ENCODE measurements at places on chromosomes 4 and X.
A peak's percentile ranks its signal among the peaks of the same experiment; 100 is the strongest.

DNA sequence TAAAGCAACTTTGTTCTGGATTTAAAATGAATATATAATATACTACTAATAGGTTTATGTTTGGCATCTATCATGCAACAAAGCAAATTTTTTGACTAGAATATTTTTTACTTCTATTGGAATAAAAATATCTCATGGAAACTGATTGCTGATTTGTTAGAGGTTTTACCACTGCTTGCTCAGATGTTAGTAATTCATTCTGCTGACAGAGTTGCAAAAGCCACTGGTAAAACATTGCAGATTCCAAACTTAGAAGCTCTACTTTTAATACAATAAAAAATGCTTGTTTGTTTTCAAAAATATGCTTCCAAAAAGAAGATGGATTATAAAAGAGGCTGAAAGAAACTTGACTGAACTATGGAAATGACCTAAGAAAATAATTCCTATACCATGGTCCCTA is 795.2 kb downstream of the PCDH18 start:
- DNase-seq: no peak

DNA sequence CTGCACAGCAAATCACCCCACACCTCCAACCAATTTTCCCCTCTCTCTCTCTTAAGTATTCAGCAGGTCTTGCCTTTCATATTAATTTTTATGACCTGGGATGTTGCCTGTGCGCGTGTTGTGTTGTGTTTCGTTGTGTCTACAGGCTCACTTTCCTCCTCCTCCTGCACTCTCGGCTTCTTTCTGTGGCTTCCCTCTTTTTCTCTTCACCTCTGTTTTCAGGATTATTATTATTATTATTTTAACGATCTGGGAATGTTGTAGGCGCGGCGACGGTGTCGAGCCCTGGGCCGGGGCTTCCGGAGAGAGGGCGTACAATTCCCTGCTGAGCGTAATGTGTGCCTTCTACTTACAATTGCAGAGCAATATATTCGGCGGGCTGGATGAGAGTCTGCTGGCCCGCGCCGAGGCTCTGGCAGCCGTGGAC is 826 bp downstream of the POU4F2 start:
- DNase-seq: no peak

- no peak for DNase-seq
Observed at GRCh38 chrX:154724993-154725756, 25.7 kb downstream of the GAB3 start.

DNA sequence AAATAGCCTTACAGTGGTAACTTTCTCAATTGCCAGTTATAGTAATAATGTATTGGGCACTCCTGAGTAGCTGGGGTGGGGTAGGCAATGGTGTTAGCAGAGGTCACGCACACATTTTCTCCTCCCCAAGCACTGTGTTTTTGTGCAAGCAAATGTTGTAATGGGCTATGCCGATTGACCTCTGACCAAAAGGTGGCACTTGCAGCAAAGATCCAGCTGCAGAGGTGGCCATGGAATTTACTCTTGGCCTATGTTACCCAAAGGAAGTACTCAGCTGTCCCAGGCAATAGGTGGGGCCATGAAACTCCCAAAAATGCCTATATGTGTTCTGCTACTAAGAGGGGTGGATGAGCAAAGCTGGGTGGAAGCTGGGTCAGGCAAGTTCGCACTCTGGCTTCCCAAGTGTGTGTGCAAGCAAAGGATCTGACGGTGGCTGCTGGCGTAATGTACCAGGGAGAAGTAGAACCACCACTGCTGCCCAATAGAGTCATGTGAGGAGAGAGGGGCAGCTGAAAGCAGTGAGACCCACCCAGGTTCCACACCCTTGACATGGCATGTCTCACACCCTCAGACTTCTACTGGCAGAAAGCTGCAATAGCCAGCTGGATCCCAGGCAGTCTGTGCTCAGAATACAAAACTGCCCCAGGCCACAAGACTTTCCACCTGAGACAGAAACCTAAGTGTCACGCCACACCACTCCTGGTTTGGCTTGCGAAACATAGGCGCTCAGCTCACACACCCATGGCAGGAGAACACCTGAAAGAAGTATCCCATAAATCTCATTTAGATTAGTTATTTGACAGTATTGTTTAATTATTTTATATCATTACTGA is 353.3 kb upstream of the EMCN start:
- no peak for DNase-seq

GRCh38 chr4:23590431-23590830 is 299.4 kb downstream of the PPARGC1A start:
- no peak for DNase-seq

DNA sequence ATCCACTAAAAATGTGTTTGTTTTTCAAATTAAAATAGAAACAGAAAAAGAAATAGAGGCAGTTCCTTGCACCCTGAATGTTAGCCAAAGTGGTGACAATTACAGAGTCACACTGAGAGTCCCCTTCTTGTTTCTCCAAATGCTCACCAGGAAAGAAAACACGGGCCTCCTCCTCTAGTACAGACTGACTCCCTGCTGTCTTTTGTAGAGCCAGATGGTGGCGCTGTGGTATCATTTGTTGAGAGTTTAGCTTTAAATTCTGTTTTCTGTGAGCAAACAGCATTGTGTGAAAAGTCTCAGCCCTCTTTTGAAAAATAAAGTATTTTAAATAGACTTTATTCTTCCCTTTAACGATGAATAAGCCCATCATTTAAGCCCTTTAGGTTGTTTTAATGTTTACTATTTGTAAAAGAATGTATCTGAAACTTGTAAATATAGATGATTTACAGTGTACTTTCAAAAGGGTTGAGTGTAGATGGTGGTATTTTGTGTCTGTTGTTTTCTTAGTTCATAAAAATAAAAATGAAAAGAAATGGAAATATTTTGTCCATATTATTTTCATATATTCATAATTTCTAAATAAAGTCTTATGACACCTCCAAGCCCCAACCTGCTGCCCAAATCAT is 36.9 kb upstream of the ATOH1 start:
- no peak for DNase-seq

- no peak for DNase-seq
Observed at GRCh38 chrX:39808471-39808917, 289.3 kb downstream of the BCOR start.

DNA sequence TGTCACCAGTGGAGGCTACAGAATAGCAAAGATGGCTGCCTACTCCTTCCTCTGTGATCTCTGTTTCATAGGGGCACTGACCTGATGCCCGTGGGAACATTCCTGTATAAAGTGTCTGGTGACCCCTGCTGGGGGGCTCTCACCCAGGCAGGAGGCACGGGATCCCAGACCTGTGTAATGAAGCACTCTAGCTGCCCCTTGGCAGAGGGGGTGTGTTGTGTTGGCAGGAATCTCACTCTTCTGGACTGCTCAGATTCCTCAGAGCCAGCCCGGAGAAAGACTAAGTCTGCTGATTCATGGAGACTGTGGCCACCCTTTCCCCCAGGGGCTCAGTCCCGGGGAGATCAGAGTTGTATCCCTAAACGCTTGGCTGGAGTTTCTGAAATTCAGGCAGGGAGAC is 648.3 kb downstream of the SPRY1 start:
- no peak for DNase-seq

DNA sequence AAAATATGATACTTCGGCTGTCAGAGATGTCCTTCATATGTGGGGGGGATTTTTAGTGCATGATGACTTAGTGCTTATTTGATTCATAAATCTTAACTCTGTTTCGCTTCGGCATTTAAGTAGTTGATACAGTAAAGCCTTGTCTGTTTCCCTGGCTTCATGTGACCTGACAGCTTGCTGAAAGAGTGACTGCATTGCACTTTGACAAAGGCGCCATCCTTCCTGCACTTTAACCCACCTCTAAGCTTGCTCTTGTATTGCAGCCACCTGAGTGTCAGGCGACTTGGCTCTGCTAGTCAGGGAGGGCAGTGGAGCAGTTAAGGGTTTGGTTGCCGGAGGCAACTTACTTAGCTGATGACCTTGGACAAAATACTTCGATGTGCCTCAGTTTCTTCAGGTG is 65.5 kb downstream of the PTTG2 start:
- no peak for DNase-seq

DNA sequence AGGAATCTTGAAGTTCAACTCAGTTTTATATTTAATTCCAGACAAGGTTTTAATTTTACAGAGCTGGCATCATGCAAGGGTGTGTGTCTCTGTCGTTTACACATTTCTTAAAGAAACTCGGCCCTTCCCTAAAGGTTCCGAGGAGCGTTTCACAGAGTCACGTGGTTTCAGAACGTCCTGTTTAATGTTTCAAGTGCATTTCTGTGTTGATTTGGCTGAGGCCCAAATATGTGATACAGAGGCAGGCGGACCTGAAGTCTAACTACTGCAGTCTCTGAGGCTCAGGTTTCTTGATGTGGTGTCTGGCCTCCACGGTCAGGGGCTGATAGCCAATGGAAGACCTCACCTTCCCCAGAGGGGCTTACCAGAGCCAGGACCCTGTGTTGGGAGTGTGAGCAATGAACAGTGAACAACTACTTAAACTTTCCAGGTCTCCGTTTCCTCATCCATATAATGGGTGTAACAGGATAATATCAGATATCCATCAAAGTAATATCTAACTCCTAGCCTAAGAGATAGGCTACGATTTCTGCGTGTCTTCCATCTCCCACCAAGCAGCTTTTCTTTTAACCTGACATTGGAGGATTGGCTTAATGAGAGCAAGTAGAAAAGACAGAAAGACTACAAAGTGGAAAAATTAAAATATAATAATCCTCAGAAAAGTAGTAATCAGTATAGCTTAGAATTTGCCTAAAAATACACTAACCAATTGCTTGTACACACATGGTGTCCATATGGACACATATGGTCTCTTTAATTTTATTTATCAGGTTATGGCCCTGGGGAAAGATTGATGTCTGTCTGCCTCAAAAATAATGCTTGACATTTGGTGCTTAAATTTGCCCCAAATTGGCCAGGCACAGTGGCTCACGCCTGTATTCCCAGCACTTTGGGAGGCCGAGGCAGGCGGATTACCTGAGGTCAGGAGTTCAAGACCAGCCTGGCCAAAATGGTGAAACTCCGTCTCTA is 50.0 kb upstream of the TRIM2 start:
- DNase-seq: no peak

DNA sequence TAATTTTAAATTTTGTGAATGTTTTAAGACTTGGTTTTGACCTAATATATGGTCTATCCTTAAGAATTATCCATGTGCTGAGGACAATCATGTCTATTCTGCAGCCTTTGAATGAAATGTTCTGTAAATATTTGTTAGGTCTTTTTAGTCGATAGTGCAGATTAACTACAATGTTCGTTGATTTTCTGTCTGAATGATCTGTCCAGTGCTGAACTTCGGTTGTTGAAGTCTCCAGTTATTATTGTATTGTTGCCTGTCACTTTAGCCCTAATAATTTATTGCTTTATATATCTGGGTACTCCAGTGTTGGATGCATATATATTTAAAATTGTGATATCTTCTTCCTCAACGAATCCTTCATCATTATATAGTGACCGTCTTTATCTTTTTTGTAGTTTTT is 218.3 kb upstream of the ZC4H2 start:
- no peak for DNase-seq

DNA sequence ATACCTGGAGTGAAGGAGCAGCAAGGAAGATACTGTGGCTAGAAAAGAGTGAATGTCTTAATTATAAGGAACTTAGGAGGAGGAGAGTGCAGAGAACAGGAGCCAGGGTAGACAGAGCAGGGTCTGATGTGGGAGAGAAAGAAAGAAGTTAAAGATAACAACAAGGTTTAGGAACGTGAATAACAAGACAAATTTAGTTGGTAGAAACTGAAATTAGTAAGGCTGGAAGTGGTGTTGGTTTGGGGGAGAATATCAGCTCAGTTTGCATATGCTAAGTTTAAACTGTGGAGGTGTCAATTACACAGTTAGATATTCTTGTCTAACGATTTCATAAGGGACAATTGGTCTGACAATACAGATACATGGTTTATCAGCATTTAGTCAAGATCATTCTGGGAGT is 1123.7 kb upstream of the PABPC4L start:
- no peak for DNase-seq

- DNase-seq: no peak
Observed at GRCh38 chr4:153220682-153221395, 16.6 kb downstream of the TRIM2 start.

DNA sequence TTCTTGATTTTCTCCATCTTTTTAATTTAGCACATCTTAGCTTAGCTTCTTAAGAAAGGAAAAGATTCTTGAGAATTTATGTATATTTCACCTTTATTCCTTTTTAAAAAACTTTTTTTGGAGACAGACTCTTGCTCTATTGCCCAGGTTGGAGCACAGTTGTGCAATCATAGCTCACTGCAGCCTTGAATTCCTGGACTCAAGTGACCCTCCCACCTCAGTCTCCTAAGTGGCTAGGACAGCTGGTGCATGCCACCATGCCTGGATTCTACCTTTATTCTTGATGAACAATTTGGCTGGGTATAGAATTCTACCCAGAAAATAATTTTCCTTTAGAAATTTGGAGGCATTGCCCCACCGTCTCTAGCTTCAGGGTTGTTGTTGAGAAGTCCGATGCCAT is 19.5 kb upstream of the SH3D19 start:
- no peak for DNase-seq

DNA sequence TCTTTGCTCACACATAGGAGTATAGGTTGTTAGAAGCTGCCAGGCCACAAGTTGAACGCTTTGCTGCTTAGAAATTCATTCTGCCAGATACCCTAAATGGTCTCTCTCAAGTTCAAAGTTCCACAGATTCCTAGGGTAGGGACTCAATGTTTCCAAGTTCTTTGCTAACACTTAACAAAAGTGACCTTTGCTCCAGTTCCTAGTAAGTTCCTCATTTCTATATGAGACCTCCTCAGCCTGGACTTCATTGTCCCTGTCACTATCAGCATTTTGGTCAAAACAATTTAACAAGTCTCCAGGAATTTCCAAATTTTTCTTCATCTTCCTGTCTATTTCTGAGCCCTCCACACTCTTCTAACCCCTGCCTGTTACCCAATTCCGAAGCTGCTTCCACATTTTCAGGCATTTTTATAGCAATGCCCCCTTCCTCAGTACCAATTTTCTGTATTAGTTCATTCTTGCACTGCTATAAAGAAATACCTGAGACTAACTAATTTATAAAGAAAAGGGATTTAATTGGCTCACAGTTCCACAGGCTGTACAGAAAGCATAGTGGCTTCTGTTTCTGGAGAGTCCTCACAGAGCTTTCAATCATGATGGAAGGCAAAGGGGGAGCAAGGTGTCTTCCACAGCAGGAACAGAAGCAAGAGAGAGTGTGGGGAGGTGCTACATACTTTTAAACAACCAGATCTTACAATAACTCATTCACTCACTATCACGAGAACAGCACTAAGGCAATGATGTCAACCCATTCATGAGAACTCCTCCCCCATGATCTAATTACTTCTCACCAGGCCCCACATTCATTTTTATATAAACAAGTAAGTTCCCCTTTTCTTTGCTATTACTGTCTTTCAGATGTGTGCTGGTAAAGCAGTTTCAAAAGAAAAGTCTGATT is 11.5 kb upstream of the TLR1 start:
- DNase-seq: no peak

GRCh38 chr4:140497747-140498636 is at the start of gene MGAT4D:
Gene MGAT4D (minus strand): TSS chr4:140498293. CDS start chr4:140498222, 71 bp downstream.
- peak; percentile 4 for DNase-seq

- no peak for DNase-seq
Observed at GRCh38 chrX:79147477-79147876, 3.0 kb downstream of the GPR174 start.
